ENCODE measurements at places on chromosomes 5 and 9.
A peak's percentile ranks its signal among the peaks of the same experiment; 100 is the strongest.

DNA sequence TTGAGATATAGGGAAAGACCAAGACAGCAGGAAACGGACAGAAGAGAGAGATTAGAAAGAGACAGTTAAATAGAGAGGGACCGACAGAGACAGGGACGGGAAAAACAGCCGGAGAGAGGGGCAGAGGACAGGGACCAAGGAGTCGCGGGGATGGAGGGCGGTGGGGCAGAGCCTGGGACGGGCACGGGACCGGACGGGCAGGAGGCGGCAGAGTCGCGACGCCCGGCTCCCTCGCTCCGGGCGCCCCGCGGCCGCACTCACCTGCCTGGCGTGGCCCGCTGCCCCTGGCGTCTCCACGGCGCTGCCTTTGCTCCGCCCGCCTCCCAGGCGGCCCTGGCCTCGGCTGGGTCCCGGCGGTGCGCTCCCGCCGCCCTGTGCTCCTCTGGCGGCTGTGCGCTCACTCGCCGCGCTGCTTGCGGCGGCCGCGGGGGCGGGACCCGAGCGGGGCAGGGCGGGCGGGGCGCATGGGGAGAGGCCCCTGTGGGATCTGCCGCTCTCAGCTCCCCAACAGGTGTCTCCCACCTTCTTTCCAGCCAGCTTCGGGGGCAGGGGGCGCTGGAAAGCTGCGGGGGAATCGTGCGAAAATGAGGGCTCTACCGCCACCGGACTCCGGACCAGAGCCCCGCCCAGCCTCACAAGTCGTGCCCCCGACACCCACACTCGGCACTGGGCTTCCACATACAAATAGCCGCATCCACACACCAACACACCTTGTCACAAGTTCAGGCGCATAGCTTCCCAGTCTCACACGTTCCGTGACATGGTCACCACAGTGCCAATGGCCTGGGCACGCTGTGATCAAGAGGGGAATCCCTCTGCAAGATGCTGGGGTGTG is at the start of gene ARID3C:
TSS of gene ARID3C (minus strand) at position 411 of the 835 bp plus-strand sequence. CDS start 1,052 bp downstream, outside the sequence.
- no peak for DNase-seq

DNA sequence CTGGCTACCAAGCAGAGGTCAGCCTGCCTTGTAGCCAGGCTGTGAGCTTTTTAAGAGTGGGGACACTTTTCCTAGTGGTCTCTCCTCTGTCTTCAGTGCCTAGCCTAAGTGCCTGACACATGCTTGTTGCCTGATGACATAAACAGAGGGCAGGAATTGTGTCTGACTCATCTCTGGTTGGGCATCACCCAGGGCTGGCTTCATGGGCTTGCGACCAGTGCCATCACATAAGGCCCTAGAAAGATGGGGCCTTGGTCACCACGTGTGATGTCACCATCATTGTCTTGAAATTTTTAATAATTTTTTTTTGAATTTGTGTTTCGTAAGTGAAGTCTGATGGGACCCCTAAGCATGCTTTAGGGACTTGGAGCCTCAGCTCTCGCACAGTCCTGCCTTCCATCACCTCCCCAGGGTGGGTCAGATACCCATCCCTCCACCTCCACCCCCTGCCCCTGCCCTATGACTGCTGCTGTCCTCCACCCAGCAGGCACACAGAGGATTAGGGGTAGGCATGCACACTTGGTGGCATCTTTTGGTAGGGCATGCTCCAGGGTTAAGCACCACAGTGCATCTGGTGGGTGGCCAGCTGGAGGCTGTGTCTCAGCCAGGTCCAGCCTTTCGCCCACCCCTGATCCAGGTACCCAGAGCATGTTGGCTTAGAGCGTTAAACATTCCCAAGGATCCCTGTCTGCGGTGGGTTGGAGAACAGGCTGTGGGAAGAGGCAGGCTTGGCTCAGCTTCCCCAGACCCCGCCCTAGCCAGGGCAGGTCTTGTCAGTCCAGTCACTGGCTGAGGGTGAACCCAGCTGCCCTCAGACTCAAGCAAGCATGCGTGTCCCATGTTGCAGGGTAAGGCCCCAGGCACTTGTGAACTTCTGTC is 80.1 kb upstream of the SH3PXD2B start:
- DNase-seq, result no peak

GRCh38 chr5:97443740-97444139 is 260.7 kb upstream of the RIOK2 start:
- DNase-seq, result no peak

DNA sequence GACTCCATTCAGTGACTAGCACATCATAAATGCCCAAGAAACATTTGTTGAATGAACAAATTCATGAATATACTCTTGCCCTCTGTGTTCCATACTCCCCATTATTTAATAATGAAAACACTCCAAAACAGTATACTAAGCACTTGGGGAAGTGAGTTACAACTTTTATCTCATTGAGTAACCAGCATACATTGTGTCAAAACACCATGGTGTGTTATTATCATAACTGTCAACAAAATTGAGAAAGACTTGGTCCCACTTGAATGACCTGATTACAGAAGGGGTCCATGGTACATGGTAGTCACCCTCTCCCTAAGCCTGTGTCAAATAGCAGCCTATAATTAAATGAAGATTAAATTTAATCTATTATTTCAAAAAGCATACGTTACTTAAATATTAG is 16.2 kb downstream of the ANKH start:
- no peak for DNase-seq

DNA sequence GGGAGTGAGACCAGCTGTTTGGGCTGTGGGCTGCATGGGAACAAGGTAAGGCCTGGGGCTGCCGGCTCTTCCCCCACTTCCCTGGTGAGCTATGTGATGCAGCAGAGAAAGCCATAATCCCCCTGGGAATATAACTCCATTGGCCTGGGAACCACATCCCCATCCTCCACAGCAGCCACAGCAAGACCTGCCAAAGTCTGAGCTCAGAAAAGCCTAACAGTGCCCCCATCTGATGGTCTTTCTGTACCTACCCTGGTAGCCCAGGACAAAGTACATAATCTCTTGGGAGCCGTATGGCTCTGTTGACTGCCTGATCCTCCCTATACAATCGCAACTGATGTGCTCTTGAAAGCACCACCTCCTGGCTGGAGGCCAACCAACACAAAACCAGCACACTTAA is 432.6 kb downstream of the CDH18 start:
- DNase-seq, result no peak

DNA sequence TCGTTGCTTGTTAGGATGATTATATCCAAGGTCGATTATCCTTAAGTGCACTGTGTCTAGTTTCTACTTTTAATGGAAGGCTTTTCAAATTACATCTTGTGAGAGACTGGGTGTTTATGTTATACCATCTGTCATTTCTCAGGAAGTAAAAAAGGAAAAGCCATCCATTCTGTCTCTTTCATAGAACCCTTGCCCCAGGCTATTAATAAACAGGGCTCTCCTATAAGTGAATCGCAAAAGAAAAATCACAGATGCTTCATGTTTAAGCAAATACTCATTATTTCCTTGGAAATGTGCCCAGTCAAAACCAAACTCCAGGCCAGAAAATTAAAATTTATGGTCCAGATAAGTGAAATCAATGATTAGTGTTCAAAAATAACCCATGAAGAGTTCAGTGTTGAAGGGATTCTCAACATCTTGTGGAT is 58.1 kb downstream of the STARD4 start:
- peak; percentile 18 for DNase-seq

- DNase-seq, result no peak
Observed at GRCh38 chr5:135443161-135443960, 3.8 kb downstream of the DCANP1 start.

DNA sequence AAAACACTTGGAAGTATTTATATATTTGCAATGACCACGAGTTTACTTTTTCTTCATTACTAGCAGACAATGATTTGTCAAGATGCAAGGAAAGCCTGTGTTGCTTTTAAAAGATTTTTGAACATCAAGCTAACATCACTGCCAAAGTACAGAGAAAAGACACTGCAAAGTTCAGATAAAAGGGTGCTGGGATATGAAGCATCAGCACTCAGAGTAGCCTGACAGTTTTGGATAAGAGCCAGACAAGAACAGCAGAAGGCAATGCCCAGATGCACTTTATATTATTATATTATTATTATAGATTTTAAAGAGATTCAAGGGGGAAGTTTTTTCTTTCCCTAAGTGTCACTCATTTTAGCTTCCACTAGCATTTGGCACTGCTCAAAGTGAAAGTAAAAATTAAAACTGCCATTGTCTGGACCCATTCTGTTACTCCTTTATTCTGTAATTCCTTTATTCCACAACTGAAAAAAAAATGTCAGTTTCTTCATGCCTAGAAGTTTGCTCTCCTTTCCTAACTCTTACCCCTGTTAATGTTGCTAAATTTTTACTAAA is 240.6 kb downstream of the EFNA5 start:
- no peak for DNase-seq

DNA sequence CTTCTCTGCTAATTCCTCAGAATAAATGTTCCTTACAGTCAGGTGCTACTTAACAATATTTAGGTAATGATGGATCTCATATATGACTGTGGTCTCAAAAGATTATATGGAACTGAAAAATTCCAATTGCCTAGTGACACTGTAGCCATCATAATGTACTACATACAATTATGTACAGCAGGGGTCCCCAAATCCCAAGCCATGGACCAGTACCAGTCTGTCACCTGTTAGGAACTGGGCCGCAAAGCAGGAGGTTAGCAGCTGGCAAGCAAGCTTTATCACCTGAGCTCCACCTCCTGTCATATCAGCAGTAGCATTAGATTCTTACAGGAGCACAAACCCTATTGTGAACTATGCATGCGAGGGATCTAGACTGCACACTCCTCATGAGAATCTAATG is 69.6 kb downstream of the NR2F1-AS1 start:
- DNase-seq, result no peak

GRCh38 chr5:145853781-145854376 is 18.7 kb upstream of the PRELID2 start:
- no peak for DNase-seq

GRCh38 chr5:6718161-6718681 is 5.0 kb downstream of the TENT4A start:
- DNase-seq, result no peak

DNA sequence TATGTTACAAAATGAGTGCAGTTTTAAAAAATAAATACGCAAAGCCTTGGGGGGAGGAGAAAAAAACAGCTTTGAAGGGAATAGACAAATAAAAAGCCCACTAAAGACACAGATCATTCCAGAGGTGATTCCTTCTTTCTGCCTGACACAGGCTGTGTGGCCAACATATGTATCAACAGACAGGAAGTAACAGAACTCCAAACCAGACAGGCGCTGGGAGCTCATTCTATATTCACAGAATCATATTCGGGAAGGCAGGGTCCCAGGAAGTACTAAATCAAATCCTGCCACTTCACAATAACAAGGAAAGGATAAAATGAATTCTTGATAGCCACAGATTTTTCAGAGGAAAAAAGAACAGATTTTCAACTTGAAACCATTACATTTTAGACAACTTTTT is 62.1 kb downstream of the SEMA5A start:
- no peak for DNase-seq

DNA sequence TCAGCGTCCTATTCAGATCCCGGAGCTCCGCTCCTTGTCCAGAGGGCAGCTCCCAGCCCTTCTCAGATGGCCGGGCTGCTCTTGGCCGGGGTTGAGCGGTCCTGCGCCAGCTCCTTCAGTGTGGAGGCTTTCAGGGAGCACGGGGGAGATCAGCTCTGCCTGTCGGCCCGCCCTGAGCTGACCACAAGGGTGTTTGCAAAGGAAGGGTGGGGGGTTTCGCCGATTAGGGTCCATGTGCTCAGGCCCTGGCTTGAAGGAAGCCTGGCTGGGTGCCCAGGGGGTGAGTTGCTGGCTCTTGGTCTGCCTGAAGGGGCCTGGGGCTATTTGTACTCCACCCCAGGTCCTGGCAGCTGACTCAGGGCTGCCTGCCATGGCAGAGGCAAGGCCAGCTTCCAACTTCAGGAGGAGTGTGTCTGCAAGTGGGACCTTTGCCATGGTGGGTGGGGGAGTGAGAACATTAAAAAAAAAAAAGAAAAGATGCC is 250.1 kb upstream of the KLF4 start:
- DNase-seq, result no peak

- no peak for DNase-seq
Observed at GRCh38 chr5:109987355-109987754, 297.6 kb downstream of the MAN2A1 start.

DNA sequence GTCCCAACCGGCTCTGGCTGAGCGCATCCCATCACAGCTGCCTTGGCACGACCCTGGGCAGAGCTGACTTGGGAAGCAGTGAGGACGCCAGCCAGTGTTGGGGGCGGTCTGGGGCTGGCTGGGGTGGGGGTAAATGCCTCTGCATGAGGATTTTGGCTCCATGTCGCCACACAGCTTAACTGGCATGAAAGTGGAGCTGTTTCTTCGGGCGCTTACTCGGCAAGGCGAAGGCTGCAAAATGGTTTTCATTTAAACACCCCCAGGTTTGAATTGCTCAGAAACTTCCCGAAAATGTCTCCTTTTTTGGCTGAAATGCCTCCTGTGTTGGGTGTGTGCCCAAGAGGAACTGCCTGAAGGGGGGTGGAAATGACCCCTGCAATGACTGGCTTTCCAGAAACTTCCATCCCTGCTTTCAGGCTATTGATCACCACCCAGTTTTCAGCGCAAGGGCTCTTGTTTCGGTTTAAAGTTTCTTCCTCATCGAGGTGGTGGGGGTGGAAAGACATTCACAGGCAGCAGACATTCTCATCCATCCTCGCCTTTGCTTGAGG is 38.3 kb downstream of the PTGES start:
- no peak for DNase-seq

GRCh38 chr5:169628892-169629291 is 8.2 kb upstream of the DOCK2 start:
- peak; percentile 35 for DNase-seq

DNA sequence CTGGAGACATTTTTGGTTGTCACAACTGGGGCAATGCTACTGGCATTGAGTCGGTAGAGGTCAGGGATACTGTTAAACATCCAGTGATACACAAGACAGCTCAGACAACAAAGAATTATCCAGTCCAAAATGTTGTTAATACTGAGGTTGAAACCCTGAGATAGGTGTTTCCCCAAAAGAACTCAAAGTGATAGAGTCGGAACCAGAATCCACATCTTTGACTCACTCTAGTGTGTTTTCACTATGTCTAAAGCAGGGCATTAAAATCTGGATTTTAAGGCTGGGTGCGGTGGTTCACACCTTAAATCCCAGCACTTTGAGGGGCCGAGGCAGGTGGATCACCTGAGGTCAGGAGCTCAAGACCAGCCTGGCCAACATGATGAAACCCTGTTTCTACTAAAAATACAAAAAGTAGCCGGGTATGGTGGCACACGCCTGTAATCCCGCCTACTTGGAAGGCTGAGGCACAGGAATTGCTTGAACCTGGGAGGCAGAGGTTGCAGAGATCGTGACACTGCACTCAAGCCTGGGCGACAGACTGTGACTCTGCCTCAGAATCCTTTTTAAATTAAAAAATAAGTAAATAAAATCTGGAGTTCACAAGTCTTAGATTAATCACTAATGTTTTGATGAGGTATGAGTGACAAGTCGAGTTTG is 17.0 kb downstream of the SLC31A1 start:
- no peak for DNase-seq

- no peak for DNase-seq
Observed at GRCh38 chr5:169002953-169003555, 297.9 kb downstream of the SLIT3 start.

- no peak for DNase-seq
Observed at GRCh38 chr9:81489046-81489445, 200.3 kb downstream of the TLE1 start.

DNA sequence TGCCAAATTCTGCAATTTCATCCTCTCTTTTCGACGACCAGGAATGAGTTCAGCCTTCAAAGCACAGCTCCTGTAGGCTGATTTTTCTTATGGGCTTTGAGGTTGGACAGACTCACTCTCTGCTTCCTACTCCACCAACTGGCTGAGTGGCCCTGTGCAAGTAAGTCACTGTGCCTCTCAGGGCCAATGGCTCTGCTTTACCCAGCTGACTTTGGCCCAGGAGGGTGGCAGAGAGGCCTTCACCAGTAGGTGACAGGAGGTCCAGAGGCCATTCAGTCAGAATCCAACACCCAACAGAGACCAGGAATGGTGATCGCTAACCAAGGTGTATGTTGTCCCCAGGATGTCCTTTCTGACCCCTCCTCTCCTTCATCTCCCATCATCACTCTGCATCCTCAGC is 49.5 kb upstream of the ALDH1B1 start:
- no peak for DNase-seq

Measured in HS-5 (cell line).